Stimulated activated naive B cell treated with anti-CD40 and anti-IgM and Interleukin-4, amounts not matched to agents 10 μg/mL and 1 μg/mL and 100 μg/mL, for 72 hours (primary cell): ENCODE measurements at places on chromosomes 11 and 22.

DNA sequence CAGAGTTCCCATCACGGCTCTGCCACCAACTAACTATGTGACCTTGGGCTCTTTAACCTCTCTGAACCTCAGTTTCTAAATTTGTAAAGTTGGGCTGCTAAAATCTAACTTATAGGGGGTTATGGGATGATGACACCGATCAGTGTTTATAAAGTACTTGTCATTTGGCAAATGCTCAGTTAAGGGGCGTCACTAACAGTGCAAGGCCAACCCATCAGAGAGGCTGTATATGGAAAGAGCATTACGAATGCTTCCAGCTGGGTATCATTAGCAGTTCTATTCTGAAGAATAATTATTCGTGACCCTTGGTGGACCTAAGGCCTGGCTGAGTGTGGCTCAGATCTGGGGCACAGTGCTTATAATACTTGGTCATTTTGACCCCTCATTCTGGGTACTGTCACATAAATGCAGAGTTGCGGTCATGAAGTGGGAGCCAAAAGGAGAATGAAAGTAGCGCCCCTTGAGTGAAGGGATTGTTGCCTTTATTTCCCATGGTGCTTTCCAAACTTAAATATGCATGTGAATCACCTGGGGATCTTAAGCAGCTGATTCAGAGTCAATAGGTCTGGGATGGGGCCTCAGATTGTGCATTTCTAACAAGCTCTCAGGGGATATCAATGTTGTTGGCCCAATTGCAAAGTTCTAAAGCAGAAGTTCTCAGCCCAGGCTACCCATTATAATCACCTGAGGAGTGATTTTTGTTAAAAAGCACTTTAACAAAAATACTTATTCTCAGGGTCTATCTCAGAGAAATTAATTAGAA is 115.8 kb downstream of the CSNK2A3 start:
- H3K4me3 ChIP-seq: no peak overlapping the region
- DNase-seq: no peak
- H3K36me3 ChIP-seq: no peaks in the 10 kb centered on the region
- H3K27me3 ChIP-seq: peaks cover 9% of the 10 kb centered on the region
- H3K27ac ChIP-seq: no peak overlapping the region
- no peaks in the 10 kb centered on the region for H3K4me1 ChIP-seq

DNA sequence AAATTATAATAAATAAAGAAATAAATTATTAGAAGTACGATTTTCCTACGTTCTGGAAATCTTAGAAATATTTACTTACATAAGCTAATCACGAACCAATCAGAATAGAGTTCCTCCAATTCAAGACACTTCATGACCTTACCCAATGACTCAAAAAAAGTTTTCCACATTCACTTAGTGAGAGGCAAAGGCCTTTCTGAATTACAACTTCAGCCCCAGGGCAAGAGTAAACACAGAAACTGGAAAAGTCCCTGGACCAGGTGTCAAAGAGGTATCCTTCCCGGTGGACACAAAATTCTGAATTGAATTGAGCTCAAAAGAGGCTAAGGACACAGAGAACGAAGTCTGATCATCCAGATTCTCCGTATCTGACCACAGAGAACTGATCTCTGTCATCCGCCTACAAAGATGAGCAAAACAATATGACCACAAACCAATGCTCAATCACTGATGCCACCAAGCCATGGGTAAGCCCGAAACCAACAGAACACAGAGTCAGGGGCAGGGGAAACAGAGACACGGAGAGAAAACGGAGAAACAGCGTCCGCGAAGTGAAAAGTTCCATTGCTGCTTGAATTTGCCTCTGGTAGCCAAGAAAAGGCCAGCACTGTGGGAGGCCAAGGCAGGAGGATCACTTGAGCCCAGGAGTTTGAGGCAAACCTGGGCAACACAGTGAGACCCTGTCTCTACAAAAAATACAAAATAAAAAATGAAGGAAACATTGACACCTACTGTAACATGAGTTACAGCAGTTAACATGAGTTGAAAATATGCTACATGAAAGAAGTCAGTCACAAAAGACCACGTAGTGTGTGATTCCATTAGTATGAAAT is 6.8 kb downstream of the BID start:
- no peaks in the 10 kb centered on the region for H3K27me3 ChIP-seq
- H3K4me3 ChIP-seq: peak overlapping the region; percentile 73
- peaks cover 47% of the 10 kb centered on the region for H3K4me1 ChIP-seq
- peaks cover 47% of the 10 kb centered on the region for H3K36me3 ChIP-seq
- peak overlapping the region; percentile 97 for H3K27ac ChIP-seq

GRCh38 chr11:4184163-4184916 is 89.7 kb downstream of the RRM1 start:
- no peak for DNase-seq
- no peaks in the 10 kb centered on the region for H3K36me3 ChIP-seq
- no peak overlapping the region for H3K27ac ChIP-seq
- no peak overlapping the region for H3K4me3 ChIP-seq

- peak overlapping the region; percentile 98 for H3K27ac ChIP-seq
- no peaks in the 10 kb centered on the region for H3K36me3 ChIP-seq
- H3K4me3 ChIP-seq: peak overlapping the region; percentile 46
- DNase-seq: peak; percentile 86
- H3K4me1 ChIP-seq: peaks cover 56% of the 10 kb centered on the region
- H3K27me3 ChIP-seq: no peaks in the 10 kb centered on the region
Observed at GRCh38 chr11:59216641-59217564, 4.2 kb upstream of the MPEG1 start.

- H3K27me3 ChIP-seq: no peaks in the 10 kb centered on the region
- no peak for DNase-seq
- H3K4me1 ChIP-seq: peaks cover 1% of the 10 kb centered on the region
- H3K4me3 ChIP-seq: no peak overlapping the region
- no peak overlapping the region for H3K27ac ChIP-seq
Observed at GRCh38 chr11:85620256-85620655, 6.9 kb downstream of the DLG2 start.

DNA sequence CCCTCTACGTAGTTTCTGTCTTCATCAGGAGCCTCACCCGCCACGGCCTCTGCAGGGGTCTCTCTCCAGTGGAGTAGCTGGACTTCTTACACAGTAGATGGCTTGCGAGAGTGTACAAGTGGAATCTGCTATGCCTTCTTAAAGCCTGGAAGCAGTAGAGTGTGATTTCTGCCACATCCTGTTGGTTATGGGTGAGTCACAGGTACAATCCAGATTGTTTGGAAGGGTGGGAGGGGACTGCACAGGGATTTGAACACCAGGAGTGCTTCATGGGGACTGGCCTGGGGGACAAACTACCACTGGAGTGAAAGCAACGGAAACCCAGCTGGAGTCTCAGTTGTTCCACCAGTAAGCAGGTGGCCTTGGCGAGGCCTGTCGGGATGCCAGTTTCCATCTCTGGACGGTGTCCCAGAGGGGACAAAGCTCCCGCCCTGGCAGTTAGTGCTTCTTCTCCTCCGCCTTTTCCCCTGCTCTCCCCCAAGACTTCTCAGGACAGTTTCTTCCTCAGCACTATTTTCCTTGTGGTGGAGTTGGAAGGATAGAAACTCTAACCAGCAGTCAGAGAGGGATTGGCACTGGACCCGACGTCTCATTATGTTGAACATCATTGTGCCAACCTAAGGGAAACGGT is 85.0 kb upstream of the RCN1 start:
- H3K27ac ChIP-seq: no peak overlapping the region
- no peak overlapping the region for H3K4me3 ChIP-seq
- H3K4me1 ChIP-seq: peaks cover 6% of the 10 kb centered on the region
- peaks cover 42% of the 10 kb centered on the region for H3K27me3 ChIP-seq
- H3K36me3 ChIP-seq: no peaks in the 10 kb centered on the region

- H3K4me1 ChIP-seq: no peaks in the 10 kb centered on the region
- H3K27ac ChIP-seq: no peak overlapping the region
- H3K36me3 ChIP-seq: no peaks in the 10 kb centered on the region
- H3K27me3 ChIP-seq: no peaks in the 10 kb centered on the region
- H3K4me3 ChIP-seq: no peak overlapping the region
- DNase-seq: no peak
Observed at GRCh38 chr11:40732132-40732531, 727.3 kb downstream of the LRRC4C start.

- no peak overlapping the region for H3K27ac ChIP-seq
- no peaks in the 10 kb centered on the region for H3K4me1 ChIP-seq
- no peak overlapping the region for H3K4me3 ChIP-seq
- no peaks in the 10 kb centered on the region for H3K36me3 ChIP-seq
- DNase-seq: no peak
- H3K27me3 ChIP-seq: peaks cover 4% of the 10 kb centered on the region
Observed at GRCh38 chr22:20194681-20195593, 44.1 kb upstream of the CCDC188 start.

- no peaks in the 10 kb centered on the region for H3K27me3 ChIP-seq
- no peak for DNase-seq
Observed at GRCh38 chr22:23639661-23640060, 7.5 kb upstream of the DRICH1 start.

- H3K27ac ChIP-seq: no peak overlapping the region
- H3K27me3 ChIP-seq: no peaks in the 10 kb centered on the region
- peaks cover 38% of the 10 kb centered on the region for H3K36me3 ChIP-seq
Observed at GRCh38 chr11:121485216-121485615, 32.4 kb upstream of the SORL1-AS1 start.

- peaks cover 17% of the 10 kb centered on the region for H3K36me3 ChIP-seq
- H3K27me3 ChIP-seq: no peaks in the 10 kb centered on the region
- peak overlapping the region; percentile 65 for H3K27ac ChIP-seq
- H3K4me3 ChIP-seq: peak overlapping the region; percentile 92
- no peak for DNase-seq
Observed at GRCh38 chr11:61793829-61794204, 1.1 kb downstream of the FEN1 start.

DNA sequence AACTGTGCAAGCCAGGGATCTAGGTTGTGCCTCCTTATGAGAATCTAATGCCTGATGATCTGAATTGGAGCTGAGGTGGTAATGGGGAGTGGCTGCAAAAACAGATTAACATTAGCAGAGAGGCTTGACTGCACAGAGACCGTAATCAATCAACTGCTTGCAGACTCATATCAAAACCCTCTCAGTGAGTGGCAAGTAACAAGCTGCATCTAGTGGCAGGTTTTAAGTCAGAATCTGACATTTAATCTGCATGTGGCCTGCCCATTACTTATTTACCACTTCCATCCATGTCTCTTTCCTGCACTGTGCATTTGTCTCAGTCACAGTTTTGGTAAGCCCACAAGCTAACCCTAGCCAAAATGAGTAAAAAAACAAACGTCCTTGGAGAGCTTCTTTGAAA is 11.2 kb downstream of the C11orf58 start:
- peaks cover 34% of the 10 kb centered on the region for H3K36me3 ChIP-seq
- H3K4me3 ChIP-seq: no peak overlapping the region
- peaks cover 14% of the 10 kb centered on the region for H3K4me1 ChIP-seq
- H3K27me3 ChIP-seq: no peaks in the 10 kb centered on the region
- no peak for DNase-seq

GRCh38 chr11:127627629-127628457 is 627.3 kb upstream of the KIRREL3 start:
- DNase-seq: no peak
- H3K27ac ChIP-seq: no peak overlapping the region
- H3K36me3 ChIP-seq: no peaks in the 10 kb centered on the region
- H3K4me3 ChIP-seq: no peak overlapping the region
- no peaks in the 10 kb centered on the region for H3K4me1 ChIP-seq

DNA sequence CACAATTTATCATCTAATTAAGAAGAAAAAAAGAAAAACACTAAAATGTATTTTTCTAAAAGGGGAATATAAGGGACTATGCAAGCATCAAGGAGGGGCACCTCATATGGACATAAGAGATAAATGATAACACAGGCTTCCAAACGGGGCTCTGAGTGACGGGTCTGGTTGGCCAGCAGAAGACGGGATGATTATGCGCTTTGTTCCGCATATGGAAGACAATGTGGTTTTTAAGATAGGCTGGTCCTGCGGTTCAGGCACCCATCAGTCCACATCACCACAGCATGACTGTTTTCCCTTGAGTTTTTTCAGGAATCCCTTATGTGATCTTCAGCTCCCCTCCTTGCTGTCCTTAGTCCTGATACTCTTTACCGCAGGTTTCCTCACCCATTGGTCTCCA is 404.6 kb downstream of the OPCML start:
- no peak overlapping the region for H3K4me3 ChIP-seq
- H3K4me1 ChIP-seq: no peaks in the 10 kb centered on the region
- H3K27me3 ChIP-seq: peaks cover 16% of the 10 kb centered on the region
- no peaks in the 10 kb centered on the region for H3K36me3 ChIP-seq

DNA sequence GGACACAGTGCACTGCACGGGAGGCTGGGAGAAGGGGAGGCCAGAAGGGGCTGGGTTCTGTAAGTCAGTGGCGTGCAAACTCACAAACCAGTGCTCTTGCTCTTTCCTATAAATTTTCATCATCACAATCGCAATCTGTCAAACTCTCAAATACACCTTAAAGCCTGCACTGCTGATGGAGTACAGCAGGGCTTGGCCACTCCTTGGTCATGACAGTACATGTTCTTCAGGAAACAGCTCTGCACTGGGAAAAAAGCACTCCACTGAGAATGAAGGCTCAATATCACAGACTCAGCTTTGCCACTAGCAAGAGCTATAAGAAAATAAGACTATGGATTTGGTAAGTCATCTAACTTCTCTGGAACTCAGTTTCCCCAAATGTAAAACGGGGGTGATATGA is 111.0 kb downstream of the RBFOX2 start:
- peaks cover 12% of the 10 kb centered on the region for H3K4me1 ChIP-seq
- no peak for DNase-seq
- no peaks in the 10 kb centered on the region for H3K36me3 ChIP-seq
- peaks cover 31% of the 10 kb centered on the region for H3K27me3 ChIP-seq

GRCh38 chr11:86538223-86538548 is 134.2 kb downstream of the ME3 start:
- H3K36me3 ChIP-seq: no peaks in the 10 kb centered on the region
- H3K27me3 ChIP-seq: no peaks in the 10 kb centered on the region
- H3K27ac ChIP-seq: no peak overlapping the region
- H3K4me1 ChIP-seq: no peaks in the 10 kb centered on the region
- no peak for DNase-seq
- no peak overlapping the region for H3K4me3 ChIP-seq

- no peak for DNase-seq
- no peak overlapping the region for H3K4me3 ChIP-seq
- H3K4me1 ChIP-seq: peaks cover 28% of the 10 kb centered on the region
- H3K36me3 ChIP-seq: no peaks in the 10 kb centered on the region
Observed at GRCh38 chr22:50008151-50009040, 4.2 kb downstream of the IL17REL start.

GRCh38 chr11:57643802-57644201 is 5.9 kb downstream of the YPEL4 start:
- no peak overlapping the region for H3K27ac ChIP-seq
- DNase-seq: no peak
- peaks cover 59% of the 10 kb centered on the region for H3K4me1 ChIP-seq
- peaks cover 49% of the 10 kb centered on the region for H3K27me3 ChIP-seq
- no peak overlapping the region for H3K4me3 ChIP-seq

GRCh38 chr22:47375621-47376321 is 613.3 kb downstream of the TBC1D22A start:
- DNase-seq: no peak
- no peaks in the 10 kb centered on the region for H3K4me1 ChIP-seq
- H3K27me3 ChIP-seq: peaks cover 10% of the 10 kb centered on the region
- H3K4me3 ChIP-seq: no peak overlapping the region
- H3K27ac ChIP-seq: no peak overlapping the region
- H3K36me3 ChIP-seq: peaks cover 10% of the 10 kb centered on the region

DNA sequence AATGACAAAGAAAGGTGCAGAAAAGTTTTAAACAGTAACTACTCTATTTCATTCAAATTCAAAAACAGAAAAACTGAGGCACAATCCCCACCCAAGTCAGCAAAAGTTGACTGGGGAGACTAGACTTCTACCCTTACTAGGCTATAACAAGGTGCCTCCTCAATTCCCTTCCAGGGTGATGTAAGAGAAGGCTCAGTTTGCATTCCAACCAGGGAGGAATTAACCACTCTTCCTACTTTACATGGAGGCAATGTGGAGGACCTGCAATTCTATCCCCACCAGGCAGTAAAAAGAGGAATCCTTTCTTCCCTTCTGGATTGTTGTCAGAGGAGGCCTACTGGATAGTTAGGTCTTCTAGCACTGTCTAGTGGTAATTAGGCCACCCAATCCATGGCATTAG is 26.1 kb downstream of the TYR start:
- H3K27ac ChIP-seq: no peak overlapping the region
- no peaks in the 10 kb centered on the region for H3K36me3 ChIP-seq
- H3K27me3 ChIP-seq: no peaks in the 10 kb centered on the region
- H3K4me3 ChIP-seq: no peak overlapping the region
- H3K4me1 ChIP-seq: no peaks in the 10 kb centered on the region
